ENCODE measurements at places on chromosomes 5 and 9.

GRCh38 chr9:20028849-20029231, 240.0 kb upstream of the SLC24A2 start:
- no peak for DNase-seq

GRCh38 chr5:134626369-134627014, 6.1 kb downstream of the SAR1B start:
- DNase-seq = no peak

GRCh38 chr5:8446179-8446578, 577.2 kb downstream of the MTRR start:
- DNase-seq = no peak

GRCh38 chr5:168424594-168425323, 61.5 kb upstream of the RARS1 start:
- DNase-seq = peak; percentile 41

DNA sequence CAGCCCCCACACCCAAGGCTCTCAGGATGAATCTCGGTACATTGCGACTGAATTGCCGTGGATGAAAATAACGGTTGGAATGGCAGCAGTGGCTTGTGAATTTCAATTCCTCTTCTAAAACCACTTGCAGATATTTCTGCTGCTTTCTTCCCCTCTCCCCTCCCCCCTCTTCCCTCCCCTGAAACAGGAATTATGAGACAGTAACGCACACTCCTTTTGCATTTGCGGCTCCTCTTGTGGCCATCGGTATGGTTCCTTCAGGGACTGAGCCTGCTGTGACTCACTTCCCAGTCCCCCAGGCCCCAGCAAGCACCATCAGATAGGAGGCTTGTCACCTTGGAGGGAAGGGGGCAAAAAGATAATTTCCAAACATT, 9.7 kb downstream of the DCANP1 start:
- DNase-seq = no peak

DNA sequence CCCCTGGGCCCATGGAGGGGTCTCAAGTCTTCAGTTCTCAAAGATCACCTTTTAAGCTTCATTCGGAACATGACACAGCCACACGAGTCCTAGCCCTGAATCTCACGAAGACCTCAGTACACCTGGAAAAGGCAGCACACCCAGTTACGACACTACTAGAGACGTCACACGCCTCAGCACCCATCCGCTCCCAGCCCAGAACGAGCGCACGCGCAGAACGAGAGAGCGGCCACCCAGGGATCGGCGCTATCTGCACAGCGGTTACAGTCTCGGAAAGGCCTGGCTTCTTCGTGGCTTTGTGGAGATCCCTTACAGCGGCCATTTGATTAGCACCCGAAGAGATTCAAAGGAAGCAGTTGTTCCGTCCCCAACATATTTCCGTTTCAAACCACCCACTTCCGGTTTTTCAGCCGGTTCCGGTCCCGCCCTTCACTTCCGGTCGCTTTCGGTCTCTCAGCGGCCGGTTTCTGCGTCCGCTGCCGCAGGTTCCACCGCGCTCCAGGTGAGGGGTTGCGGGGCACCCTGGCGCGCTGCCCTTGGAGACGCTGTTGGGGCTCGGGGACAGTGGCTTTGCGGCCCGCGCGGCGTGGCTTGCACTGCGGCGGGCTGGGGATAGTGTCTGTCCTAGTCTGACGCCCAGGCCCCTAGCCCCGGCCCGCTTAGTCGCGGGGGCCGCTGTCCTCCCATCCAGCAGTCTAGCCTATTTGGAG, at the start of gene UBLCP1:
UBLCP1 (plus strand) TSS at position 432 of the 710 bp plus-strand sequence. CDS start 5,626 bp downstream, outside the sequence.
- peak; percentile 49 for DNase-seq

DNA sequence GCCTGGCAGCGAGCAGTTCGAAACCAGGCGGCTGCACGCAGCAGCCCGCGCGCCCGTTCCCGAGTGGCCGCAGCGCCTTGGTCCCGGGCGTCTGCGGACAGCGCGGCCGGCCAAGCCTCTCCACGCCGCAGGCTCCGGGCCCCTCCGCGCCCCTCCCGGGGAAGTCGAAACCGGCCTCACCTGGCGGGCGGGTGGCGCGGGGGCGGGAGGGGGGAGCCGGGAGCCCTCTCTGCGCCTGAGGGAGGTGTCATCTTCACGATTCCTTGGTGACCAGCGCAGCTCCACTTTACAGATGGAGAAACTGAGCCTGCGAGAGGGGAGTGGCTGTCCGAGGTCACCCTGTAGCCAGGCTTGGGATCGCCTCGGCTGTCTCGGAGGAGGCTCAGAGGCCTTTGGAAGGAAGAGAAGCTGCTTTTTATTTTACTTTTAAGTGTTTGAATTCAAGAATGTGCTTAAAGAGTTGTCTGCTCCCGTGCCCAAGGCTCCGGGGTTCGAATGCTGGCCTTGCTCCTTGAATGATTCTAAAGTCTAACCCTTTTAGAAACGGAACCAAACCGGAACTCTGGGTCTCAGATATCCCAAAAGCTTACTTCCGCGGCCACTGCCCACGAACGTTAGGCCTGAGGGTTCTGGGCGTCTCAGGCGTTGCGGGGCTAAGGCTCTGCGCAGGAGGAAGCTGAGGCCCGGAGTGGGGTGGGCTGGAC, 662 bp downstream of the SUSD3 start:
- DNase-seq = no peak
